ENCODE measurements at places on chromosomes 5 and 9. TPM values are rescaled to one million over a fixed set of nuclear protein-coding genes. Genes with fewer than 3 reads are reported as not detected.
A peak's percentile ranks its signal among the peaks of the same experiment; 100 is the strongest.

OLFM1 gene
- 13.4 TPM for total RNA-seq

PRRX2 gene
- 1.5 TPM for total RNA-seq

EFNA5 gene
- total RNA-seq, result 27.9 TPM

OGN gene
- 154 TPM for total RNA-seq

GFPT2 gene
- total RNA-seq, result 9.4 TPM

LMX1B gene
- total RNA-seq, result 0.17 TPM

SHISAL2B gene
- not detected for total RNA-seq

PRR16 gene
- total RNA-seq, result 4.9 TPM

C9orf153 gene
- total RNA-seq, result 0.23 TPM

PLCXD3 gene
- total RNA-seq, result 4.7 TPM

LEAP2 gene
- 42.4 TPM for total RNA-seq

INSYN2B gene
- total RNA-seq, result 0.46 TPM

EPB41L4B gene
- 31.1 TPM for total RNA-seq

LVRN gene
- total RNA-seq, result 0.43 TPM

RFK gene
- total RNA-seq, result 30.6 TPM

ZNF484 gene
- 9.5 TPM for total RNA-seq

- no peak for DNase-seq
These were observed 915 bp downstream of the HSDL2 start for GRCh38 chr9:112380825-112381221.

- DNase-seq, result no peak
These were observed 717.3 kb upstream of the CHD1 start for GRCh38 chr5:99646011-99646647.

GRCh38 chr5:68970617-68971016, 123.2 kb upstream of the SLC30A5 start:
- DNase-seq, result no peak

- no peak for DNase-seq
These were observed 66.2 kb downstream of the SIL1 start for GRCh38 chr5:139131921-139132432.

DNA sequence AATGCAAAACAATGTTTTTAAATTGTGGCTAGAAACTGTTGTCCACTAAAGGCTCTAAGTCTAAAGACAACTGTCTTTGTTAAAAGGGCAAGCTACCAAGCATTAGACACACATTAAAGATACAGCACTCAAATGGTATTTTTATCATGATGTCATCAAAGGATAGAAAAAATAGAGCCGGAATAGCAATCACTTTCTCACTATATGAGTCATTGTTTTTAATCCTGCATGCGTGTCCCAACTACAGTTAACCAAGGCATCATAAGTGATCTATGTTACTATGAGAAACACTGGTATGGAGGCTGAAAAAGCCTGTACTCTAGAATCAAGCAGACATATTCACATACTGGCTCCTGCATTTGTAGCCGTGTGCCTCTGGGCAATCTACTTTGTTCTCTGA, 1.9 kb upstream of the PJA2 start:
- no peak for DNase-seq

DNA sequence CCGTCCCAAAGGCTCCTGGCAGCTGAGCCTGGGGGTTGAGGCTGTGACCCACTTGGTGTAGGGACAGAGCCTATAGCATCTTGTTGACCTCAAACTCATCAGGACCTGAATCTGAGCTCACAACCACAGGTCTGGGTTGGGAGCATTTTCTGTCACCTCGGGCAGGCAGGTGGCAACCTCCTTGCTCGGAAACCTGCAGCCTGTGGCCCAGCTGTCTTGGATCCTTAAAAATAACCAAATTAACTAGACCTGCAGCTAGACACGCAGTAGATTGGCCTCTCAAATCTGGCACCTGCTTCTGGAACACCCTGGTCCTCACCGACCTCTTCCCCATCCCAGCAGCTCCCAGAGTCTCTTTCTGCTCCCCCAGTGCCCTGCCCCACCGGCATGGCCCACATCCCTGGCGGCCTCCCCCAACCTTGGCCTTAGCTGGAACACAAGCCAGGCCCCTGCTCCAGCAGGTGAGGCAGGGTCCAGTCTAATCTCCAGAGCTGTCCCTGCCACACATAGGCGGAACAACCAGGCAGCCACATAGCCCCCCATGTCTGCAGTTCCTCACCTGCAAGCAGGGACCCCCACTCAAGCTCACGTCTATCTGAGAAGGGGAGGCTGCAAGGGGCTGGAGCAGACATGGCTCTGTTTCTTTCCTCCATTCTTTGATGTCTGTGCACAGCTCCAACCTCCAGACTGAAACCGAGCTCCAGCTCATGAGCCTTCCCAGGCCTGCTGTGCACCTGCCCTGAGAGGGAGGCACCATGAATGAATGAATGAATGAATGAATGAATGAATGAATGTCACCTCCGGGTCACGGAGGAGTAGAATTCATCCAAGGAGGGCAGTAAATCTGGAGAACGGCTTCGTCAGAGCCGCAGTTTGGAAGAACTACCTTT, 28.3 kb downstream of the PAEP start:
- DNase-seq, result no peak

DNA sequence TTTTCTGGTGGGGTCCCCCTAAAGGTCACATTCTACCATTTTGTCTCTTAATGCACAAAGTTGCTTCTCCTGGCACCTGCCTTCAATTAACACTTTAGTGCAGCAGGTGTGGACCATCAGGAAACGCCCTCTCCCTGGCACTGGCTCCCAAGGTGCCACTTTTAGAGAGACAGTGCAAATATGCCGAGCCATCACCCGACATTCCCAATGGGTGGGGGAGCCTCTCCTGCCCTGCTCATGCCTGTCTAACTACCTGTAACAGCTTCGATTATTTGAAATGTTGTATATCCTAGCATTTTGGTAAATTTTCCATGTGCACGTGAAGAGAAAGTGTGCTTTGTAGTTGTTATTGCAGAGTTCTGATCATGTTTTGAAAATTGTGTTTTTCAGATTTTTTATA, 13.2 kb upstream of the LRRC14B start:
- DNase-seq, result no peak

- DNase-seq, result no peak
These were observed 191.1 kb downstream of the BNC2 start for GRCh38 chr9:16679327-16679821.

GRCh38 chr5:127876384-127876783, 173.2 kb downstream of the CCDC192 start:
- DNase-seq, result no peak

DNA sequence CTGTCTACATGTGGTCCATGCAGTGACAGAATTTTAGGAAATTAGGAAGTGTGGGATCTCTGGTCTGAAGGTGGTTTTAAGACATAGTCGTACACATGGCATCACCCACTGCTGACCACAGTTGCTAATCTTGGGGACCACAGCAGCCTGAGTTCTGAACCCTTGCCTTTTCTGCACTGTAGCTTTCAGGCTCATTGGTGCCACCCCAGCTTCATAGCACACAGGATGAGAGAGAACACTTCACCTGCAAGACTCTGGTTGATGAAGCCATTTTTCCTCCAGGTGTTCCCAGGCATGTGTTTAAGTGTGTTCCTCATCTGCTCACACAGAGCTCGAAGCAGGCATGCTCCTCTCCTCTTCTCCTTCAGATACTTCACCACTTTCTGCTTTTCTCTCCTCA, 68.2 kb upstream of the S1PR3 start:
- DNase-seq, result no peak

DNA sequence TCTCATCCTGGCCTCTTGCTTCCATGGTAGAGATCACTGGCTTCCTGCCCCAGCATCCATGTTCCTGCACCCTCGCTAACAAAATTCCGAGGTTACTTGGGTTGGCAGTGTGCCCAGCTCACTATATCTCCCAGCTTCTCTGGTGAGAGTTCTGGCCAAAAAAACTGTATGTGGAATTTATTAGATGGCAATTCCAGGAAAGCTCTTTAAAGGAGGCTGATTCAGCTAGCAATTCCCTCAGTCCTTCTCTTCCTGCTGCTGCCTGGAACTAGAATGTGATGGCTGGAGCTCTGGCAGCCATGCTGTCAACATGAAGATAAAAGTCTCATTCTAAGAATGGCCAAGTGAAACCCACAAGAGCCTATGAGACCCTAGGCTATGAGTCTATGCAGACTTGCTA, 88.8 kb downstream of the SECISBP2 start:
- DNase-seq, result no peak

DNA sequence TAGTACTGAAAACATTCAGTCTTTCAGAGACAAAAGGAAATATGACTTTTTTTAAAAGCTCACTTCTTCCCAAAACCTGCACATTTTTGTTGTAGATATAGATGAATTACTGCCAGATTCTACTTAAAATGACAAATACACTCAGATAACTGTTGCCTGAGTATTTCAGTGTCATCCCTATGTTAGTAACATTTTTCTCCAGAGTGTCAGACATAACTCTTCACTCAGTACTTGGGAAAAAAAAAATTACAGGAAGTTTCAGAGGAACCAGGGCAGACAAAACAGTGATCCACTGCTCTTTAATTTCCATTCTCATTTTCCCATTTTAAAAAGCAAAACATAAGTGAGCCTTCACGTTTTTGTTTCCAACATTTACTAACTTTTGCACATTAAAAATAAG, 79.3 kb upstream of the ITGA1 start:
- no peak for DNase-seq

DNA sequence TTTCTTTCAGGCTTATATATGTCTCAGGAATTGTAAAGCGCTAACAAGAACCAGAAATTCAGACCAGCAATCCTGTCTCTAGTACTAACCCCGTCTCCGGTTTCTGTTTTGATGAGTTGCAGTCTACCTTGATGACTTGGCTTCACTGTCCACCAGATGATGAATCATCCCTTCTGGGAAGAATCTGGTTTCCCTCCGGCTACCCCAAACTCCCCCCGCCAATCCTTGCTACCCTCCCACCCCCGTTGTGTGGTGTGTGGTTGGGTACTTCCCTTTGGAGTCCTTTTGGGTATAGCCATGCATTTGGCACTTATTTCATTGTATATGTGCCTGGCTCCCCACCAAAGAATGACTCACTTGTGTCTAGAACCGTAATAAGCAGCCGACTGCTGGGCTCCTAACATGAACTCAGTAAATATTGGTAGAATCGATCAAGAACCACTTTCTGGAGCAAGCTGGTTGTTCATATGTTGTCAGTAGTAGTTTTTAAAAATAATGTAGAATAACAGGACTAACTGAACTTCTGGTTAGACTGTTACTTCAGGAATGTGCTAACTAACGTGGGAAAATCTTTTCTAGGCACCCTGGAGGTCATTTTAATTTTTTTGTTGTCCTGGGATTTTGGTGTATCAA, 8.3 kb upstream of the TGFBI start:
- peak; percentile 50 for DNase-seq

DNA sequence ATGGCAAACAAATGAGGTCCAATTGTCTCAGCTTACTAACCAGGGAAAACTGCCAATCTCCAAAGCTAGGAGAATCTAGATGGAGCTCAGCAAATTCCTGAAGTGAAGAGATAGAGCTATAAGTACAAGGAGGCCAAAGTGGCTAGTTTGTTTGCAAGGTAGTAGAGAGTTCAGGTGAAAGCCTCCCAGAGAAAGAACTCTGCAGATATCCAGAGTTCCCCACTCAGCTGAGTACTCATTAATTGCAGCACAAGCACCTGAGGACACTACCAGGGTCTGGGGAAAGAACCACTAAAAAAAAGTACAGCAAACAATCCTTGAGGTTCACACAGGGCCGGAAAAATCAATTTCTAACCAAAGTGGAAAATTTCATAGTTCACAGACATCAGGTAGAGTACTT, 250.9 kb downstream of the TMEM232 start:
- no peak for DNase-seq

GRCh38 chr5:95953021-95953702, 8.5 kb downstream of the ELL2 start:
- DNase-seq, result no peak

DNA sequence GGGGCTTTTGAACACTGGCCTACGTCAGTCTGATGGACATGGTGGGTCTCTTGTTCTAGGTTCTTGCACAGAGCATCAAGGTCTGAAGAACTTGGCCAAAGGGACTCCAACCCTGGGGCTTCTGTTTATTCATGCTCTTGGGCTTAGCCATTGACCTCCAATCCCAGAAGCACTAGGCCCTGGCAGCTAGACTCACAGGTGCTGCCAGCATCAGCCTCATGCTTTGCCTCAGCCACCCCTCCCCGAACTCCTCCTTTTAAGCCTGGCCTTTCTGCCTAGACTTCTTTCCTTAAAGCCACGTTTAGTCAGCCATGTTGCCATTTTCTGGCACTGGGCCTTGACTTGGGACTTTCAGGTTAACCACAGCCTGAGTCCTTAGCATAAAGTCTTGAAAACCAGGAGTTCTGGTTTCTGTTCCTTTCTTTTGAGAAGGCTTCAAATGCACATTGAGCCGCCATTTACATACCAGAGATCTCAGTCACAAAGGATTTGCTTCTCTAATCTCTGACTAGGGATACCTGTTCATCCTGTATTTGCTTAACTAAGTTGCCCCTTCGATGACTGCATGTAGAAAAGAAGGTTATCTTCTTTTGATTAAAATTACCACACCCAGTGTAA, 54.7 kb downstream of the ANGPTL2 start:
- DNase-seq, result no peak

- no peak for DNase-seq
These were observed 54.0 kb upstream of the FST start for GRCh38 chr5:53426512-53426830.

DNA sequence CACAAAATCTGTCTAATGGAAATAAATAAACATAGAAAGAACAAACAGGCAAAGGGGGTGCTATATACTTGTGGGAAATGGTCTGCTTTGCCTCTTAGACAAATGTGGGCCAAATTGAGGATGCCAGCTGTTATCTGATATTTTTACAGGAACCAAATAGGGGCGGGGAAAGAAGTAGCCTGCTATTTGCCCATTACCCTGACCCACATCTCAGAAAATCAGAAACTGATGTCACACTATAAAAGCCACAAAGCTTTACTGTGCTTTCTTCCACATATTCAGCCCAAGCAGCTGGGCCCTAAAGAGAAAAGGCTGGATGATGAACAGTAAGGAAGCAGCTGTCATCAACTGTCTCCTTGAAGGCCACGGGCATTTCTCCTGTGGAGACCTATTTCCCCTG, 97.3 kb downstream of the ELAVL2 start:
- DNase-seq, result no peak

DNA sequence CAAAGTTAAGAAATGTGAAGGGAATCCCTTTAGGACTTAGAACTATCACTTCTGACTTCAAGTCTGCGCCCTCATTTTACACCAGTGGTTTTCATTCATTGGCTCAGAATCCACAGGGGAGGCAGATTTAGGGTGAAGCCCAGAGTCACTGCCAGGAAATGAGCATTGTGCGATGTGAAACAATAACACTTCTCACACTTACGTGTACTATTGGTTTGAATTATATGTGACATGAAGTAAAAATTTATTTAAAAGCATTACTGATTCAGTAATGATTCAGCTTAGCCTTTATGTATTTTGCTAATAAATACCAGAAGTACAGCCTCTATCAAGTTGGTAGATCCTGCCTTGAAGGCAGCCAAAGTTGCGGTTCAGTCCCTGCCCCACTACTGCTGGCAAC, 98.6 kb downstream of the PAM start:
- DNase-seq, result no peak

GRCh38 chr9:122217640-122218039, 11.1 kb downstream of the LHX6 start:
- no peak for DNase-seq

- no peak for DNase-seq
These were observed 21.0 kb downstream of the OSTF1 start for GRCh38 chr9:75109210-75109839.
